Activated T-cell treated with anti-CD3 and anti-CD28 coated beads, Interleukin-2, amount 50 U/mL, for 72 hours (primary cell): ENCODE measurements at places on chromosomes 6 and 20. TPM values are rescaled to one million over a fixed set of nuclear protein-coding genes. Genes with fewer than 3 reads are reported as not detected.

DNA sequence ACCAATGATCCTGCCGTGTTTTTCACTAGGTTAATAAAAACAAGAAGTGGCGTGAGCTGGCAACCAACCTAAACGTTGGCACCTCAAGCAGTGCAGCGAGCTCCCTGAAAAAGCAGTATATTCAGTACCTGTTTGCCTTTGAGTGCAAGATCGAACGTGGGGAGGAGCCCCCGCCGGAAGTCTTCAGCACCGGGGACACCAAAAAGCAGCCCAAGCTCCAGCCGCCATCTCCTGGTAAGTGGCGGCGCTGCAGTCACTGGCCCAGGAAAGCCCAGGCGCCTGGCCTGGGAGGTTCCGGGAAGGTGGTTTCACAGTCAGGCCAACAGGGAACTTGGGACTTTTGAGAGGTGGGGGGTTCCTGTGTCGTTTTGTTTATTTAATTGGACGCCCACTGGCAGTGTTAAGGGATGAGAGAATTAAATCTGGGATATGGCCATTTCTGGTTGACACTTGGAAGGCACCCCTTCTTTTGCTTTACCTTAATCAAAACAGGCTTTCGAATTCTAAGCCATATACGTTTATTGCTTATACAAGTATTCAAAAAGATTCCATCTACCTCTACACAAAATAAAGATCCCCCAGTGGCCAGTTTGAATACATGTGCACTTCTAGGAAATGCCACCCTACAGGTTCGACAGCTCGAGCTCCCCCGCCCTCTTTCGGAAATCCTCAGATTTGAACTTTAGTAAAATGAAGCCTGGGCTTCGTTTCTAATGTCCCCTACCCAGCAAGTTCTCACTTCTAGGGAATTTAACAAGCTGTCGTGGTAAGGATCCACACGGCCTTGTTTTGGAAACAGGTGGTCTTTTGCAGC lies 138.9 kb downstream of the TMEM242 start:
- no peak overlapping the region for H3K4me3 ChIP-seq
- H3K36me3 ChIP-seq, result no peaks in the 10 kb centered on the region
- no peak overlapping the region for H3K27ac ChIP-seq
- H3K27me3 ChIP-seq, result no peaks in the 10 kb centered on the region
- H3K4me1 ChIP-seq, result peaks cover 6% of the 10 kb centered on the region

MAP3K7 gene
- 26.3 TPM for total RNA-seq

C20orf96 gene
- 9.4 TPM for total RNA-seq

SCGN gene
- total RNA-seq, result not detected

C20orf202 gene
- total RNA-seq, result 0.19 TPM
